ENCODE measurements at places on chromosomes 1 and 21.
A peak's percentile ranks its signal among the peaks of the same experiment; 100 is the strongest.

GRCh38 chr21:45067462-45068285, 6.7 kb upstream of the ADARB1 start:
- DNase-seq = no peak

GRCh38 chr1:178282949-178283367, 189.1 kb downstream of the RASAL2 start:
- DNase-seq = peak; percentile 86

- DNase-seq = no peak
These were observed 2.9 kb downstream of the EIF2D start for GRCh38 chr1:206609229-206609991.

- peak; percentile 74 for DNase-seq
These were observed 83.5 kb downstream of the INTS7 start for GRCh38 chr1:211951856-211952255.

DNA sequence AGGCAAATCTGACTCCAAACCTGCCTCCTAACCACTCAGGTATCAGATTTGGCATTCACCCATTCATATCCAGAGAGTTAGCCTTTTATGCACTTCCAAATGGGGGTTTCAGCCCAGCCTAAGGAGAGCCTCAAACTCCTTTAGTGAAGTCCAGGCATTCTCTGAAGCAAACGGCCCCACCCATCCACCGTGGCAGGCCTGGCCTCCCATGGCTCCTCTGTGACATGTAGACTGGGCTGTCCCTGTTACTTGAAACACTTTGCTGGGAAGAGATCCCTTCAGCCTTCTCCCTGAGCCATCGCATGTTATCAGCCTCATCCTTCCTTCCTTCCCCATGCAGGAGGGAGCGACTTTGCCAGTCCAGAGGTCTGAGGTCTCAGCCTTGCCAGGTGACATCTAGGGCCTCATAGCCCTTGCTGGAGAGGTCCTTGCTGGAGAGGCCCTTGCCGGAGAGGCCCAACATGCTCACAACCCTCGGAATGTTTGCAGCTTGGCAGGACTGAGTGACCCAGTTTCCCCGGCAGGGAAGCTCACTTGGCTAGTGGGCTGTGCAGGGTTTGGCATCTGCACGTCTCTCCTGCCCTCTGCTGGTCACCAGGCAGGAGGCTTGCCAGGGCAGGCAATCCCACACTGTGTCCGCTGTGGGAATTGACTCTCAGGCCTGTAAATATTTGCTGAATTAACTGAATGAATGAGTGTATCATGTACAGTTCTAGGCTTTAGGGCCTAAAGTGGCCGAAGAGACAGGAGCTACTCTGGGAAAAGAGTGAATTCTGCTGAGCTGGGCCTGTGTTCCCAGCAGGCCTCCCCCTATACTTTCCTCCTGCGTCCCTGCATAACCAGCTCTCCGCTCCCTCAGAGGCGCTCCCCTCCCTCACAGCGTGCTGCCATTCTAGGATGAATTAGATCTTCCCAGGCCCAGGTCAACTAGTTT, 26.7 kb upstream of the RBM15 start:
- peak; percentile 81 for DNase-seq

- no peak for DNase-seq
These were observed 118.4 kb downstream of the KCNN3 start for GRCh38 chr1:154751690-154752089.

DNA sequence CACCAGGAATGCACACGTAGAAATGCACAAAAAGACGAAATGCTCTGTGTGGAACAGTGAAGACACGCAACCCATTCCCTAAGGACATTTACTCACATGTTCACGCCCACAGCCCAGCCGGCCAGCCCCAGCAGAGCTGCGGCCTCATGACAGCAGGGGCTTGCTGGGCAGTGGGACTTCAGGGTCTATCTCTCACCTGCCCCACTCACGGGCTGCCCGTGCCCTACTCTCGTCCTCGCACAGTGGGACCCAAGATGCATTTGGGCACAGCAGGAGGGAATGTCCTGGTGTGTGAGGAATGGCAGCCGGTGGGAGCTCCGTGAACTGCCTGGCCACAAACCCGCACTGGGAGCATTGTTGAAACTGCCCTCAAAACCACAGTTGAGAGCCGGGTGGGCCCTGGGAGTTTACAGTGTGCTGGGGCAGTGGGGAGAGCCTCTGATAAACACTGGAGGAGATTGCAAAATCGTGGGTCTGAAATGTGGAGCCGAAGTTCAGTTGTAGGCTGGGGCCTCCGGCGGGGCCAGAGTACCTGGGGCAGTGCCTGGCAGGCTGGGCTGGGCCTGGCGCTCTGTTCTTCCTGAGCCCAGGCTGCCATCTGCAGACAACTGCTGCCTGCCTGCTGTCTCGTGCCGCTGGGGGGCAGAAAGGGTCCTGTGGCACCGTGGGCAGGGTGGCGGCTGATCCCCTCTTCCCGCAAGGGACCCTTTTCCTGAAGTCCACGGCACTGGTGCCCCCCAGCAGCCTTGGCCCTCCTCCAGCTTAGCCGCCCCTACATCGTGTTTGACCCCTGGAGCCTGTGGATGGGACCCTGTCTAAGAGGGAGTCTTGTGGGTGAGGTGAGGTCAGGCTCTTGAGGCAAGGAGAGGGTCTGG, 20.7 kb upstream of the POFUT2 start:
- peak; percentile 88 for DNase-seq

GRCh38 chr1:216176970-216177369, 246.3 kb downstream of the USH2A start:
- DNase-seq = no peak

Data from IMR-90 (cell line).